Stimulated activated CD8-positive, alpha-beta memory T cell treated with anti-CD3 and anti-CD28 coated beads, Interleukin-15, amount 100 ng/mL, for 24 hours (primary cell): ENCODE measurements at places on chromosomes 13 and 19.

GRCh38 chr13:73368608-73369007, 309.8 kb downstream of the KLF5 start:
- DNase-seq = no peak

DNA sequence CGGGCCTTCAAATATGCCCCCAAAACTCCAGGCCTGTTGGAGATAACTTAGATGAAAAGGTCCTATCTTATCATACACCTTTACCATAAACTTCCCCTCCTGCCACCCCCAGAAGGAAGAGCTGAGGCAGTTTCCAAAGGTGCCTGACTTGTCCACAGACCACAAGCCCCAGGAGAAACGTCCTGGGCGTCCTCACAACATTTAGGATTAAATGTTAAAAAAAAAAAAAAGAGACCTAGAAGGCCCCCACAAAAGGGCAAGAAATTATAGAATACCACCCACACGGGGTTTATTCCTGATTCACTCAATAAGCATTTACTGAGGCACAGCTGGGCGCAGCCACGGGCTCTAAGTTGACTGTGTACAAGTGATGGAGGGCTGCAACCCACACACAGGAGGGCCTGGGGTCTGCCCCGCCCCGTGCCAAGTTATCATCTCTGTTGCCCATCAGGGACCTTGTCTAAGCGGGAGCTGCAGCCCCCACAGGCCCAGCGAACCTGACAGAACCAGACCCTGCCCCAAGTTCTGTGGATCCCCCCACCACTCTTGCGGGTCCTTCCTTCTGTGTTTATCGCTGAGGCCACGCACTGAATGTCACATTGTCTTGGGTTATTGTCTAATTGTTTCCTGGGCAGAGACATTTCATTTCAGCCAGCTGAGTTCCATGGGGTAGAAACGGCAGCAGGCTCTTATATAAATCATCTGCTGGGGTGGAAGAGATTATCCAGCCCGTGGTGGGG, 83.0 kb upstream of the TM9SF2 start:
- DNase-seq = no peak

- DNase-seq = no peak
Observed at GRCh38 chr13:91284335-91284734, 63.2 kb upstream of the MIR17HG start.

DNA sequence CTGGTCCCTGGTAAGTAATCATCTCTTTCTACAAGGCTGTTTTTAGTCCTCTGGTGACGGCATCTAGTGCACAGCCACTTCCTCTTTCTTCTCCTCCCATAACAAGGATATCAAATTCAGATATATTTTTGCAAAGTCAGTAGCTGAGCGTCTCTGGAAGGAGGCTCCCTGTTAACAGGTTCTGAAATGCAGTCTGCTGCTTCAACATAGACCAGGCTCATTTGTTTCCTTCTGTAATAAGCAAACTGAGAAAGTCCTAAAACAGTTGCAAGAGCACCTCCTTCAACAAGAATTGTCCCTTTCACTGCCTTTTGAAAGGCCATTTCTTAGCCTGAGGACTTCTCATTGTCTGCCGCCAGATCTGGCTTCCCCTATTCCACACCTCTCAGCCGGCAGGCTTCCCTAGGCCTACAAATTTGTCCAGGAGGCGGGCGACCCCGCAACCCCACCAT, 7.4 kb upstream of the ZSCAN5A start:
- no peak for DNase-seq

- no peak for DNase-seq
Observed at GRCh38 chr13:43002021-43002420, 10.0 kb upstream of the EPSTI1 start.

GRCh38 chr19:1312767-1313694, 27.4 kb downstream of the EFNA2 start:
- DNase-seq = no peak

- no peak for DNase-seq
Observed at GRCh38 chr19:30171795-30172612, 200.2 kb upstream of the ZNF536 start.

- no peak for DNase-seq
Observed at GRCh38 chr19:46840498-46840942, 10.1 kb downstream of the AP2S1 start.

DNA sequence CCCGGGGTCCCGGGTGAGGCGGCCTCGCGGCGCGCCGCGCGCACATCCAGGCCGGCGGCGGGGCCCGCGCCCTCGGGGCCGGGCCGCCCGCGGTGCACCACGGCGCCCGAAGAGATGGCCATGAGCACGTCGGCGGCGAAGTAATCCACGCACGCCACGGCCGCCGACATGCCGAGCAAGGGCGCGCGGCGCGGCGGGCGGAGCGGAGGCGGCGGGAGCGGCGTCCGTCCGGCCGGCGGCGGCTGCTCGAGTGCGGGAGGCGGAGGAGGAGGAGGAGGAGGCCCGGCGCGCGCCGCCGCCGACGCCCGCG, at the start of gene KLF16:
KLF16 (minus strand) TSS at position 252 of the 310 bp plus-strand sequence; CDS start at position 170, 82 bp downstream.
- no peak for DNase-seq

DNA sequence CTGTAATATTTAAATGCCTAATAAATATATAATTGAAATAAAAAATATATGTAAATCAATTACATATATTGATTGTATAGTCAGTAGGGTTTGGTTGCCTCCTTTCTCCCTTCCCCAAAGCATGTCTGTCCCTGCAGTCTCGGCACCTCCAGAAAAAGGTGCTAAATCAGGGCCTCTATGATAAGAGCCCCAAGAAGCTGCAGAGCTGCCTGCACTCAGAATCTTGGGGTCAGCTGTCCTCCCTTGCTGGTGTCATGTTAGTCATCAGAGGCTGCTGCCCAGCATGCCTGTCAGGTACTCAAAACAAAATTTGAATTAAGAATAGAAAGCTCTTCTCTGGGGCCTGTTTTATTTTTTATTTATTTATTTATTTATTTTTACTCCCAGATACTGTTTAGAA, 9.8 kb downstream of the FLT1 start:
- no peak for DNase-seq
